BJ (cell line): ENCODE measurements at places on chromosomes 16 and 17. TPM values are rescaled to one million over a fixed set of nuclear protein-coding genes. Genes with fewer than 3 reads are reported as not detected.

Gene ZPBP2
- polyA plus RNA-seq = not detected in 2 replicates

Gene GLIS2
- polyA plus RNA-seq = 4.8 and 8.8 TPM in 2 replicates

Gene HEXD
- 8.5 and 8.9 TPM in 2 replicates for polyA plus RNA-seq

Gene NPIPA3
- 1.7 and 4.4 TPM in 2 replicates for polyA plus RNA-seq

Gene MFSD6L
- not detected in 2 replicates for polyA plus RNA-seq

Gene MYH2
- polyA plus RNA-seq = 0.34 and 0.43 TPM in 2 replicates

Gene RAI1
- 2.1 and 2.4 TPM in 2 replicates for polyA plus RNA-seq

Gene ACSM2A
- not detected in 2 replicates for polyA plus RNA-seq

Gene CLDN6
- 0.12 TPM in 1 of 2 replicates, not detected in the other for polyA plus RNA-seq

Gene B3GNT9
- 25.7 and 34.9 TPM in 2 replicates for polyA plus RNA-seq

Gene DNAH17
- not detected in 2 replicates for polyA plus RNA-seq

Gene PYY
- not detected in 2 replicates for polyA plus RNA-seq

Gene CACNG5
- not detected in 2 replicates for polyA plus RNA-seq

Gene CD300LB
- not detected in 2 replicates for polyA plus RNA-seq

Gene MAFG
- 12.2 and 20.6 TPM in 2 replicates for polyA plus RNA-seq

Gene BOLA2
- polyA plus RNA-seq = 10.5 and 10.6 TPM in 2 replicates

Gene PGP
- 6.1 and 7.7 TPM in 2 replicates for polyA plus RNA-seq

Gene TGFB1I1
- 56.4 and 92.3 TPM in 2 replicates for polyA plus RNA-seq

Gene SLC38A7
- polyA plus RNA-seq = 16.6 and 24.1 TPM in 2 replicates

Gene CCL16
- not detected in 2 replicates for polyA plus RNA-seq

Gene KRT32
- 0.38 and 0.40 TPM in 2 replicates for polyA plus RNA-seq

Gene ATP6V0A1
- 22.4 and 37.1 TPM in 2 replicates for polyA plus RNA-seq

Gene GCSH
- polyA plus RNA-seq = 6.2 and 11.1 TPM in 2 replicates

Gene VWA3A
- polyA plus RNA-seq = 0.02 and 0.15 TPM in 2 replicates

Gene CHAD
- polyA plus RNA-seq = not detected in 2 replicates

Gene NACA2
- 0.15 TPM in 1 of 2 replicates, not detected in the other for polyA plus RNA-seq
